Naive thymus-derived CD8-positive, alpha-beta T cell (primary cell): ENCODE measurements at places on chromosomes 6 and 20. TPM values are rescaled to one million over a fixed set of nuclear protein-coding genes. Genes with fewer than 3 reads are reported as not detected.

Gene DST
- 0.74 TPM for total RNA-seq

GRCh38 chr6:31267651-31268368 lies 4.1 kb downstream of the HLA-C start:
- no peak for DNase-seq

Gene BTN1A1
- not detected for total RNA-seq

- DNase-seq, result no peak
Observed at GRCh38 chr6:140977403-140977802, 1155.3 kb upstream of the GJE1 start.

GRCh38 chr6:144259986-144260385 lies 25.1 kb upstream of the UTRN start:
- DNase-seq, result no peak

DNA sequence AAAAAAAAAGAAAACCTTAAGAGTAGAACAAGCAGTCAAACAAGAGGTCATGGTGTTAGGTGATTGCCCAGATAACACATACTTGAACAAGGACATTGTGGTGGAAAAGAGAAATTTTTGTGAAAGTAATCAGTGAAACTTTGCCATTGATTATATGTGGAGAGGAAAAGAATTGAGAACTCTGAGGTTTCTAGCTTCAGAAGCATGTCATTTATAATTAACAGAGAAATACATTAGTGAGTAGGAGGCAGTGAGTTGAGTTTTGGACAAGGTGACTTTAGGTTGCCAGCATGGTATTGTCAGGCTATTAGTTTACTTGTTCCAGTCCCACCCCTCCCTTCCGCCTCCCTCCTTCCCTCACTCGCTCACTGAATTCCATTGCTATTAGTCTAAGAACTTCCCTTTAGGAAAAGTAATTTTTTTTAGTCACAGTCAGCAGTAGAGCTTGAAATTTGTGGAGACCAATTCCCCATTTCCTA lies 17.2 kb downstream of the TAB2 start:
- no peak for DNase-seq

- DNase-seq, result no peak
Observed at GRCh38 chr20:23232219-23232581, 118.4 kb upstream of the NXT1 start.
